ENCODE measurements at places on chromosomes 7 and 10.

GRCh38 chr10:63132651-63133055, 475 bp upstream of the NRBF2 start:
- DNase-seq: no peak

DNA sequence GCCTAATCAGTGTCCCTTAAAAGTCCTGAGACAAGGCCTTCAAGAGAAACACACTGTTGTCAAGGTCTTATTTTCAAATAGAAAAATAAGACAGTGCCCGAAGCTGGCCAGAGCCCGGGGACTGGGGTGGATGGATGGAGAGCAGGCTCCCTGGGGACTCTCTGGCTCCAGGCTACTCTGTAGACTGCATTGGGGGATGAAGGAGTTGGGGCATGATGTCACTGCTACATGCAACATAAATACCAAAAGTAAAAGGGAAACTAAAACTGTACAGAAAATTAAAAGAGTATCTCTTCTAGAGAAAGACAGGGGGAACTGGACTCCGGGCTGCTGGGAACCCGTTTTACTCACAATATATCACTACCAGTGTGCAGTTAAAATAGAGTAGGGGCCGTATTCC, 629.8 kb downstream of the KCNMA1 start:
- no peak for DNase-seq

DNA sequence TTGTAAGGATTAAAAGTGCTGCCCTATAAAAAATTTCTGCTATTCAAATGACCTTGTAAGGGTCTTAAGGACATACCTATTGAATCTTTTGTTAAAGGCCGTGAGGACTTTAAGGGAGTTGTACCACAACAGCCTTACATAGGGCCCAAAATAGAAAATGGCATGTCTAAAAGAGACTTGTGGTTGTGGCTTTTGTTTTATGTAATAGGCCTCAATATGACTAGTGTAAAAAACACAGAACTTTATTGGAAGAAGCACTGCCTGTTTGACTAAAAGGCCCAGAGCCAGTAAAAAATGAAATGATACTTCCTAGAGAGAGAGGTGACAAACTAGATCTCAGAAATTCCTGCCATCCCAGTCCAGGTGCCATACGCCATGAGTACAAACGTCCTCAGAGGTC, 286.6 kb downstream of the SEMA3D start:
- no peak for DNase-seq

DNA sequence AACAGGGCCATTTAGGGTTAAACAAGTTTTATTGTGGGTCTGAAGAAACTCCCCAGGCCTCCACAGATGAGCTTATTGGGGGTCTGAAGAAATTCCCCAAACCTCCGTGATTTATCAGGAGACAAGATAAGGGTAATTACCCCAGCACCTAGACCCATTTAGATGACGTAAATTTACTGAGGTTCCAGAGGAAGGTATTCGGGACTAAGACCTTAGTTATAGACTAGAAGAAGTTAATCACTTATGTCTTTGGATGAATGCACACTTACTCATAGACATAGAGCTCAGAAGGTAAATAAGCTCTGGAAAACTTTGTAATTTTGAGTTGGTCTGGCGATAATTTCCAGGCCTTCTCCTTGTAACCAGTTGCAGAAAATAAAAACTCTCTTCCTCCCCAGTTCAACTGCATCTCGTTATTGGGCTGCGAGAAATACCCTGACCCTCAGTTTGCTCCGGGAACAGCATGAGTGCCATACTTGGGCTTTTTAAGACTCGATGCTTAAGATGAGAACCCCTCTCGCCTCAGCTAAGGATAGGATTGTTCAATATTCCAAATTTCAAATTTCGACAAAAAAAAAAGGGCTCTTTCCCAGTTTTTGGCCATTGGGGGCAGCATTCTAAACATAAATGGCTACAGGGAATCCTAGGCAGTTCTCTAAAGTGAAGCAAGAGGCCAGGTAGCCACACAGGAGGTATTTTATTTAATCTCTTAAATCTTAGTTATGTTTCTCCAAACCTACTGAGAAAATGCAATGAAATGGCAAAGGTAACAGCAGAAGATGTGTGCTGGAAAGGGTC, 74.7 kb upstream of the PFKP start:
- no peak for DNase-seq

- no peak for DNase-seq
These were observed 138.1 kb upstream of the CHST15 start for GRCh38 chr10:124231168-124232155.

DNA sequence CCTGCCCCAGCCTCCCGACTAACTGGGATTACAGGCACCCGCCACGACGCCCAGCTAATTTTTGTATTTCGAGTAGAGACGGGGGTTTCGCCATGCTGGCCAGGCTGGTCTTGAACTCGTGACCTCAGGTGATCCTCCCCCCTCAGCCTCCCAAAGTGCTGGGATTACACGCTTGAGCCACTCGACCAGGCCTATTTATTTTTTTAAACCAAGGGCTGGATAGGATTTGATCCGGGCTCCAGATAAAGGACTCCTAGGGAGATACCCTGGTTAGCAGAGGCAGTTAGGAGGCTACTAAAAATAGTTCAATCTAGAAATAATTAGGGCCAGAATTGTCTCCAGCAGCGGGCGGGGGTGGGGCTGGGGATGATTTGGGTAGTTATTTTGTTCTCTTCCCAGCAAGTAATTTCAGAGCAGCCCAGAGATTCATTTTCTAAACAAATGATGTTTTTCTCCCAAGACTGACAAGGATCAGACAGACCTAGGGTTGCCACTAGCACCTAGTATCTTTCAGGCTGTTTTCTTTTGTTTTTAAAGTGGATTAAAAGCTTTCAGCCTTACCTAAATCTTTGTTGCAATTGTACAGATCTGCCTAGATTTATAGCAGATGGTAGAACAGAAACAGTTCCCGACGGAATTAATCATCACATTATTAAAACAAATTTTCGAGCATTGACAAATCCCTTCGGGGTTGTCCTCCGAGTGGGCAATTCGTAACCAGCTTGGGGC, 859 bp upstream of the SMC3 start:
- DNase-seq: peak; percentile 12

GRCh38 chr7:138186951-138187351, 110.7 kb downstream of the AKR1D1 start:
- DNase-seq: peak; percentile 5

- DNase-seq: no peak
These were observed 303.2 kb downstream of the DOCK4 start for GRCh38 chr7:111903016-111903415.

GRCh38 chr7:79531905-79532664, 78.6 kb upstream of the MAGI2 start:
- no peak for DNase-seq

DNA sequence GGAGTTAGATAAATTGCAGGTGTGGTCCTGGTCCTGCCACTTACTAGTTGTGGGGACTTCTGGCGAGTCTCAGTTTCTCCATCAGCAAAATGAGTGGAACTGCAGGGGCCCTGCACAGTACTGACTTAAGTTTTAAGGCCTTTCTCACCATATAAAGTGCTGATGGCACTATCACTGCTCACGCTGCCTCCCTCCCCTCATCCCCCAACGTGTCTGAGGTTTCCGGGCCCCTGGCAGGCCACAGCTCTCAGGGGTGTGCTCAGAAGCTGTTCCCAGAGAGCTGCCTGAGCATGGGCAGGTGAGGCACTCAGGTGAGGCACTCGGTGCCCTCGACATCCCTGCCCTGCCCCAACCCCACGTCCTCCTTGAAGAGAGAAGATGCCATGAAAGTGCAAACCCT, 74.2 kb downstream of the VOPP1 start:
- DNase-seq: no peak

DNA sequence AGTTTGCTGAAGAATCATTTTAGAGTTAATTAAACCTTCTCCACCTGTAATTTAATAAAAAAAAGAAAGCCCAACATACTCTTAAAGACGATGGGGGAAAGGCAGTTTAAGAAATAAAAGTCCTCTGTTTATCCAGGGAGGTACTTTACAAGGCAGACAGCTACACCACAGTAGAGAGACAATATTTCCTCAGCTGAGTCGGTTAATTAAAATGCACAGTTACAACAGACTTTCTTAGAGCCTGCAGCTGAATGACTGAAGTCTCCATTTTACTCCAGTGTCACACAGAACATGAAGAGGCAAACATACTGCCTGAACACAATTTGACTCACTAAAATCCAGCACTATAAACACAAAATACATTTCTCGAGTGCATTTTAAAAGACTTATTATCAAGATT, 15.1 kb downstream of the LRRTM3 start:
- no peak for DNase-seq

DNA sequence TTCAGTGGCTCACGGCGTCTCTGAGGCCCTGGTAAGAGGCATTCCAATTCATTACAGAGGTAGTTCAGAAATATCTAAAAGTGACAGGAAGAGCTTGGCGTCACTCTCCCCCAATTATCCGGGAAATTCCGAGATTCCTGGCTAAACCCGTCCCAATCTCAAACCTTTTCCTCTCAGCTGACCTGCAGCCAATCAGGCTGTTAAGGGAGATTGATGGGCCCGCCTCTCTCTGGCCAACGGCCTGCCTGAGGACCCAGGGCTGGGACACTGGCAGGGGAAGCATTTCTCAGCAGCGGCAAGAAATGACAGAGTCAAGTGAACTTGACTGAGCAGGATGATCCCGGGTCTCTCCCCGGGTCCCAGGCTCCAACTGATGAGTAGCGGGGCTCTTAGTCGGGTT, 72.3 kb downstream of the EBF3 start:
- no peak for DNase-seq

DNA sequence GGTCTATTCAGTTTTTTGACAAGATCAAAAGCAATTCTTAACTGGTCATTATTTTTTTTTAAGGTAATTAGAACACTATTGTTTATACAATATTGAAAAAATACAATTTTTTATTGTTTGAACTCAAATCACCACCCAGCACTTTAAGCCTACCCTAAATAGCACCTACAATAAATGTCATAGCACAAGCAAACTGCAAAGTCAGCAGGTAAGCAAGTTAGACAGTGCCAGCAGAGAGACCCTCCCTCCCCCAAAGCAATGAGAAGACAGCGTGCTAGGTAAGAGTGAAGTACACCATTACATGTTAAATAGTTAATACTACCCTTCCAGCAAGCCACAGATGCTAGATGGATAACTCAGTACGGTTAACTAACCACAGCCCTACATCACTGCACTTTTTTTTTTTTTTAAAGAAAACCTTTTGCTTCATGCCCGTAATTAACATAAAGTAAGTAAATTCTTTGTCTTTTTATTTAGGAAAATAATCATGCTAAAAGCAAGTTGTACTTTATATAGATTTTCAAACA, 120.0 kb downstream of the UBE2H start:
- DNase-seq: no peak

DNA sequence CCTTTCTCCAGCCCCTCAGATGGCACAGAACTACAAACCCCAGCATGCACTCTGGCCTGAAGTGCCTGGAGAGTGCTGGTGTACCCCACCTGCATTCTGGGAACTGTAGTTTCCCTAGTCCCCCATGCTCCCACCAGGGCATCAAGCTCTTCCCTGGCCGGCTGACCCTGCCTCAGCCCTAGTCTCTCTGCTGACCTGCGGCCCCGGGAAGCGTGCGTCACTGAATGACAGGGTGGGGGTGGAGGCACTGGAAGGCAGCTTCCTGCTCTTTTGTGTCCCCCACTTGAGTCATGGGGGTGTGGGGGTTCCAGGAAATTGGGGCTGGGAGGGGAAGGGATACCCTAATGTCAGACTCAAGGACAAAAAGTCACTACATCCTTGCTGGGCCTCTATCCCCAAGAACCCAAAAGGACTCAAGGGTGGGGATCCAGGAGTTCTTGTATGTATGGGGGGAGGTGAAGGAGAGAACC, 2.1 kb downstream of the NOS3 start:
- no peak for DNase-seq

GRCh38 chr10:78552261-78552811, 516.4 kb upstream of the ZMIZ1 start:
- peak; percentile 87 for DNase-seq

GRCh38 chr10:117552156-117552631, 9.6 kb downstream of the EMX2 start:
- DNase-seq: peak; percentile 61

DNA sequence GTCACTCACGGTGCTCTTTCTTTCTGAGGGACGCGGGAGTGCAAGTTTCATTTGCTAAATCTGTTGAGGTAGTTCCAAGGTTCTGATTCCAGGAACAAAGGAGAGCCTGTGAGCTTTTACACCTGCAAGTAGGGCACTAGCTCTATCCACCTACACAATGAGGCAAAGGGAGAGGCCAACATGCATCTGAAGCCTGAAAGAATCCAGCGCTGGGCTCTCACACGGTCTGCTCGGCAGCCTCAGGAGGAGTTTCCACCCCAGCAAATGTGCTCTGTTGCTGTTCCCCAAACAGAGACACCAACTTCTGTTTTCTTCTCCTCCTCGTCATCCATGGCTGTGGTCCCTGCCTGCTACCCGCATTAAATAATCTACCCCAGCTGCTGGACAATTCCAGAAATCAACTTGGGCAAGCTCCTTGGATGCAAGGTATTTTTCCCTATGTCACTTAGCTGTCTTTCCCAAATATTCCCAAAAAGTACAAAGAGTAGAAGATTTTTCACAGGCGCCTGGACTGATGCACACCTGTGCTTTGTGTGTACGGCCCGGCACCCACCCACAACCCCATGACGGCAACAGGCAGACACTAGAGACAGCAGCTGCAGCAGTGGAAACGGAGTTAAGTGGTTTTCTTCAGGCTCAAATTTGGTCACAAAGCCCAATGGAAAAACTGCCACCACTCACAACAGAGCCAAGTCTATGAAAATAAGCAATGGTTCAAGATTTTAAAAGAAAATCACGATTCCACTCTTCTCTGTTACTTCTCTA, 176.8 kb downstream of the ZMYND11 start:
- DNase-seq: no peak

DNA sequence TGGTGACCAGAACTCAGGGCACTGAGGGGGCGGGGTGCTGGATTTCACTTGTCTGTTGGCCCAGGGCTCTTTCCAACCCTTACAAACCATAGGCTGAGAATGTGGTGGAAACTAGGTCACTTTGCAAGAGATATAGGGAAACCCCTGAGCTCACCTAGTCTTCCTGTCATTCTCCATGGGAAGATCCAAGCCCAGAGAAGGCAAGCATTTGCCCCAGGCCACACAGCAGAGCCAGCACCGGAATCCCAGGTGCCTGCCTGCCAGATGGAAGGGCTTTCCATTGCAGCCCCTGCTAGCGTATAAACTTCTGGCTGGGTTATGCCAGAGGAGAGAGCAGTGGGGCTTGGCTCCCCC, 427 bp downstream of the PYROXD2 start:
- DNase-seq: no peak

GRCh38 chr10:129517680-129518057, 50.6 kb downstream of the MGMT start:
- DNase-seq: no peak

DNA sequence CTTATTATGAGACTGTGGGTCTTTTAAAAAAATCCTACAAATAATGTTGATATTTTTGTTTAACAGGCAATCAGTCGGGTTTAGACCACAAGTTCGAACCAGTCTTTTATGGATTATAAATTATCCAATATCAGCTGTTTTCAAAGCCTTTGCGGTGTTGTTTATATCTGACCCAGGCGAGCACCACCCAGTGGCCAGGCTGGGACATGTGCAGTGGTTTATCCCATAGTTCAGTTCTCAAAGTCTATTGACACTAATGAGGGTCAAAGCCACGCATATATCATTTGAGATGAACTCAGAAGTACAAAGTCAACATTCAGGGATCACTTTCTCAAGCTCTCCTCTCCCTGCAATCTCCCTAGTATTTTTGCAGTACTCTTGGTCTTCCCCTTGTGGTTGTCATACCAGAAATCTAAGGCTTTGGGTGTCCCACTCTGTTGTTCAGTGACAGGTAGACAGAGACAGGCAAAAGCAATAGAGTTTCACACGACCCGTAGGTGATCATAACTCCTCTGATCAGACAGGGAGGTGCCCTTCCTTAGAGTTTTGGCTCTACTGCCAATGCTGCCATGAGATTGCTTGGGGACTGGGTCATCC, 117.4 kb upstream of the POM121L12 start:
- no peak for DNase-seq
